Neural crest cell (in vitro differentiated cells): ENCODE measurements at places on chromosomes 2 and 18.

DNA sequence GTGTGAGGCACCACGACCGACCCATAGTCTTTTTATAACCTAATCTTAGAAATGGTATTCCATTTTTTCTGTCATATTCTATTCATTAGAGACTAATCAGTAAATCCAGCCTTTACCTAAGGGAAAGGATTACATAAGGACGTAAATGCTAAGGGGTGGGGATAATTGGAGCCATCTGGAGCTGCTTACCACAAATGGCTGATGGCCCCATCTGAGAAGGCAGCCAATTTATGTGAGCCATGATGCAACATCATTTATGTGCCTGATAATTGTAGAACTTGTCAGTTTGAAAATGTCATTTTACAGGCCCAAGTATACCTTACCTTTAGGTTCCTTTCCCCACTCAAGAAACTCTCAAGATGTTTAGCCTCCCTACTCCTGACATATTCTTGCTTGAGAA lies 44.0 kb downstream of the ARHGEF33 start:
- DNase-seq: no peak

DNA sequence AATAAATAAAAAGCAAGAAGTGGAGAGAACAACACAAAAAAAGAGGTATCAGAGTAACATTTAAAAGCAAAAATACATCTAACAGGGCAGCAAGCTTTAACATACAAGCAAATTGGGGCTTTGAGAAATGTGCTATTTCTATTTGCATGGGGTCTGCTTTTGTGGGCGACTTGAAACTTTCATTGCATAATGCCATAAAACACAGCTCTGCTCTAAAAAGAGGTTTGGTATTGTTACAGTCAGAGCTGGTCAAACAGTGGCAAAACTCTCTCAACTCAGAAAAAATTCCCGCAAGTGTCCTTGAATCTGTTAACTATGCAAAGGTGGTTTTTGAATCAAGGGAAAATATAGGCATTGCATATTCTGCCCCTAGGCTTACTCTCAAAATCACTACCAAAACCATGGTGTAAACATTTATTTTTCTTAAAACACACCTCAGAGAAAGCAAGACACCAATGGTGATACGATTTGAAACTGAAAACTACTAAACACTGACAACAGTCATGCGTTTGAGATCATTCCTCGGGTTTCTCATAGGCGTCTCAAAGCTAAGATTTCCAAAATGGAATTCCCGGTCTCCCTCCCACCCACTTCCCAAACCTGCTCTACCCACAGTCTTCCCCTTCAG lies 45.5 kb downstream of the RNF152 start:
- DNase-seq: no peak

DNA sequence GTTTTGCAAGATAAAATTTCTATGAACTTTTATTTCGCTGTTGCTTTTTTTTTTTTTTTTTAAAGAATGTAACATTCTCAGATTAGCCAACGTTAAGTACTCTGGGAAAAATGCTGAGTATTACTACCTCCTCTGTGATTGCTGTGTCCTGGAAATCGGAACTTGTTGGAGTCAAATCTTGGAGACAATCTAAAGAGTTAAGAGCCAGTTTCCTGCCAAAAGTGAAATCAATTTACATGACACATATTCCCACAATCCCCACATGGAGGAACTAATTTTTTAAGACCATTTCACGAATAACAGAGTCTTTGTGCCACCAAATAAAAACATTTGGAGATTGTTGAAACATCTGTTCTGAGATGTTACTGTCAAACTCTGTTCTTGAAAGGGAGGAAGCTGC lies 127.8 kb downstream of the MEP1B start:
- DNase-seq: no peak

DNA sequence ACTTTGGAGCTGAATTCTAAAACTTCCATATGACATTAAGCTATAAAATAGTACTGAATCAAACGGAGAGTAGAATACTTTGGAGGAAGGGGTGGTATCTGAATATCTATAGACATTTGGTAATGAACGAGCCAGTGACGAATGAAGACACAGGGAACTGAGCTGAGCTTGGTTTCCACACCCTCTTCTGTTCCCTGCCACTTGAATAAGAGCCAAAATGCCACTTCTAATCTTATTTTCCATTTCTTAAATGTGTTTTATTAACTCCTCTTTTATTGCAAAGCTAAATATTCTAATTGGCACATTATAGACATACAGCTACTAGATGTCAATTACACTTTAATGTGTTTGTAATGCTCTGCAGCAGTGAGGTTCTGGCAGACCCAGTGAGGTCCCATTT lies 76.1 kb downstream of the AFF3 start:
- DNase-seq: no peak

- no peak for DNase-seq
These were observed 42.0 kb upstream of the EDAR start for GRCh38 chr2:109030870-109031475.

- DNase-seq: no peak
These were observed 49.1 kb downstream of the ADI1 start for GRCh38 chr2:3470166-3470651.

DNA sequence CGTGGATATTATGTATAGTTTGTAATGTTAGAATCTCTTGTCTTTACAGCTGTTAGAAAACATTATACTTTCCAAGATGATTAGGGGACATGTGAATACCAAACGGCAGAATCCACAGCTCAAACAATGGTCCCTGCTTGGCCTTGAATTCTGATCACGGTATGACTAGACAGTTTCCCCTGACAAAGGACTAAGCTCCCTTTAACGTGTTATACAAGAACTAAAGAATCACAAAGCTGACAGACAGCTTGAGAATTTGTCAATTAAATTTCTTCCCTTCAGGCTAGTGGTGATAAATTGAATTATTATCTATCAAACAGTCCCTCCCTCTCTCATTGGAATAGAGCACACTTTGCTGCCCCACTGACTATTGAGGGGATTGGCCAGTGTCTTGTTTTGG lies 359.2 kb upstream of the ID2 start:
- DNase-seq: no peak

- no peak for DNase-seq
These were observed 45.7 kb upstream of the ACAA2 start for GRCh38 chr18:49859021-49859359.

GRCh38 chr18:12593866-12594265 lies 64.0 kb downstream of the SPIRE1 start:
- DNase-seq: no peak
